Vagina (tissue), 2 donors: ENCODE measurements at places on chromosomes 12 and 14.

- DNase-seq = no peak
These were observed 55.4 kb downstream of the DAO start for GRCh38 chr12:108935159-108935763.

DNA sequence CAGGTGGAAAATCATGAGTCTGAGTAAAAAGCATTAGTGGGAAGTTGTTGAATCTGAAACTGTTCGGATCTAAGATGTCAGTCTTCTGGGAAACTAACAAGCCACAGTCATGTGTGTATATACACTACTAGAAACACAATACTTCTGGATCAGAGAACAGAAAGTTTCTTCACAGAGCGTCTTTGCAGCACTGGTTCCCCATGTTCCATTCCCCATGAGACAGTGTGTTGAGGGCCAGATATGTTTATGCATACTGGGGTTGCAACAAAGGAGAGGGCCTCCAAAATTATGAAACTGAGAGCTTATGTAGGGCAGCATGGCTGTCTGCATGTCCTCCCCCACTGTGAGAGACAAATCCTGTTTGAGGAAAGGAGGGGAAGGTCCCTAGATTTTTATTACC is 295.0 kb upstream of the NAV3 start:
- DNase-seq = no peak

- DNase-seq = no peak
These were observed 17.8 kb downstream of the FBXL14 start for GRCh38 chr12:1576410-1577241.

DNA sequence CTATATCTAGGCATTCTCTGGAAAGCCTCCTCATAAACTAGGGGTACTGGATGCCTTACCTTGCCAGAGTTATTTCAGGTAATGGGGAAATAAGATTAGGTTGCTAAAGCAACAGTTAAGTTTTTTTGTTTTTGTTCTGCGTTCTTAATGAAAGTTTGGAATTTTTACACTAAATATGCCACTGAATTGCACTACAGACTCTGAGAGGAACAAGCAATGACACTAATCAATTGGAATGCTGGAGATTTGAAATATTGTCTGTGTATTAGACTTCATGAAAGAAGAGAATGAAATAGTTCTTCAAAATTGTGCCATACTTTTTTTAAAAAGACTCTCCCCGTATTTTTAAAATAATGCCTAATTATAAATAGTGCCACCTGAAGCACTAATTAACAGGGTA is 287.8 kb downstream of the NAV3 start:
- no peak for DNase-seq

- no peak for DNase-seq
These were observed 65.0 kb downstream of the NUMB start for GRCh38 chr14:73393375-73393774.

- no peak for DNase-seq
These were observed 691.8 kb downstream of the FLRT2 start for GRCh38 chr14:86221755-86222154.

DNA sequence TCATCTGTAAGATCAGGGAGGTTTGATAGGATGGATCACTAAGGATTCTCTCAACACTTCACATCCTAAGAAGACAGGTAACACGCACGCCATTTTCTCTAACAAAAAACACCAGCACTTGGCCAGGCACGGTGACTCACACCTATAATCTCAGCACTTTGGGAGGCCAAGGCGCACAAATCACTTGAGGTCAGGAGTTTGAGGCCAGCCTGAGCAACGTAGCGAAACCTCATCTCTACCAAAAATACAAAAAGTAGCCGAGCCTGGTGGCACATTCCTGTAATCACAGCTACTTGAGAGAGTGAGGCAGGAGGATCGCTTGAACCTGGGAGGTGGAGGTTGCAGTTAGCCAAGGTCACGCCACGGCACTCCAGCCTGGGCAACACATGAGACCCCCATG is 10.5 kb upstream of the CDK2AP1 start:
- no peak for DNase-seq

GRCh38 chr12:24534622-24535021 is 414.3 kb downstream of the BCAT1 start:
- DNase-seq = no peak

- DNase-seq = no peak
These were observed 57.7 kb downstream of the ADGRD1 start for GRCh38 chr12:131011165-131012079.

DNA sequence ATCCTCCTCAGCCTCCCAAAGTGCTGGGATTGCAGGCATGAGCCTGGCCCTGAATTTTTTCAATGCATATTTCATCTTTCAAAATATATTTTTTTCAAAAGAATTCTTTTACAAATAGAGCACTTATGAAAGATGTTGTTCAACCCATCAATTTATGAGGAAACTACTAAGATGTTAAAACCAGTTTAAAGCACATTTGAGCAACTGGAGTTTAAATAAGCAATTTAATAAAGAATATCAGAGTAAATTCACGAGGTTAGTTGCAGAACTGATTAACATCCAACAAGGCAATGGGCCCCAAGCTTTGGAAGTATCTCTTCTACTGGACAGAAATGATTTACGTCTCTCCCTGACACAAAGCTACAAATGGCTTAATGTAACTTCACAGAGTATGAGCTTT is 23.3 kb downstream of the GLT1D1 start:
- DNase-seq = no peak

DNA sequence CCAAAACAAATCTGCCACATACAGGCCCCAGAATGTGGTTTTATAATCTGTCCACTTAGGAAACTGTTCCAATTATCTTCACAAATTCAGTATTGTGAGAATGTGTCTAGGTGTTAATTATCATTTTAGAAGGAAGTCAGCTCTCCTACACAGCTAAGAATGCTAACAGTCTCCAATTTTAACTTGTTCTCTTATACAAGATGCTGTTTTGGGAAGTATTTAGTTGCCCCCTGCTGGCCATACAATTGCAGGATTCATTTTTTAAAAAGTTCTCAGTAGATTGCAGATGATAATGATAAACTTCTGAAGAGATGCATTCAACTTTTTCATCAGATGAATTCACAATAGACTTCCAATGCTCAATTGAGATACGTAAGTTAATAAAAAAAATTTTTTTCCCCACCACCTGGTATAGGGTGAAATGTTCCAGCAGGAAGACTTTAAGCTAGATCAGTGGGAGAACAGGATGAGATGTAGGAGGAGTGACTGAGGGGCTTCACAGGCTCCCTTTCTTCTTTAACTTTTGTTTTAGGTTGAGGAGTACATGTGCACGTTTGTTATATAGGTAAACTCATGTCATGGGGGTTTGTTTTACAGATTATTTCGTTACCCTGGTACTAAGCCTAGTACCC is 27.3 kb upstream of the OSBPL8 start:
- DNase-seq = no peak

DNA sequence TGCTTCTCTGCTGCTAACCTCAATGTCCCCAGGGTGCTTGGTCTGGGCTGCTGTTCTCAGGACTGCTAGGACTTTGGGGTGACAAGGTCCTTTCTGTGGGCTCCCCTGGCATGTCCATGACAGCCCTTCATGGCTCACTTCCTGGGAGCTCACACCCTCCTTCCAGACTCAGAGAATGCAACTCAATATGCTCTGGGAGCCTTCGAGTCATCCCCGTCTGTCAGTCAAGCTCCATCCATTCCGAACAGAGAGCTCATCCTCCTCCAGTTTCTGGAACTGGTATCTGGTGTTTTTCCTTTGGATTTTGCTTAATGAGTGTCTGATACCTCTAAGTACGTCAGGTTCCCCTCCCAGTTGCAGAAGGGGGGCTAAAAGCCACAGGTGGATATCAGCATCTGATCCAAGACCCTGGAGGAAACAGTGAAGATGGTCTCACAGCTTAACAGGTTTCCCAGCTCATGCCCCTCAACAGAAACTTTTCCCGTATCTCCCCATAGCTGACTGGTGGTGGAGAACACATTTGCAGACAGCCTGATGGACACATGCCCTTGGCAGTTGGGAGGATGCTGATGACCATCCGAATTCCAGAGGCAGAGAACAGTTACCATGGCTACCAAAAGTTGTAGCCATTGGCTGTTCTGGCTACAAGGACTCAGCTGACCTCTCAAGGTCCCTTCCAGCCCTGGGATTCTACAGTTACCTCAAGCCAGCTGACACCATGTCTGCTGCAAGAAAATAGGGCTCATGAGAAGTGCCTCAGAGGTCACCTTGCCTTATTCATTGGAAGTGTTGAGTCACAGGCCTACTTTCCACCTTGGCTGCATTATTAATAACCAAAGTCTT is 9.5 kb upstream of the RAB35 start:
- DNase-seq = no peak

GRCh38 chr12:108182096-108182495 is 53.0 kb downstream of the WSCD2 start:
- DNase-seq = no peak

DNA sequence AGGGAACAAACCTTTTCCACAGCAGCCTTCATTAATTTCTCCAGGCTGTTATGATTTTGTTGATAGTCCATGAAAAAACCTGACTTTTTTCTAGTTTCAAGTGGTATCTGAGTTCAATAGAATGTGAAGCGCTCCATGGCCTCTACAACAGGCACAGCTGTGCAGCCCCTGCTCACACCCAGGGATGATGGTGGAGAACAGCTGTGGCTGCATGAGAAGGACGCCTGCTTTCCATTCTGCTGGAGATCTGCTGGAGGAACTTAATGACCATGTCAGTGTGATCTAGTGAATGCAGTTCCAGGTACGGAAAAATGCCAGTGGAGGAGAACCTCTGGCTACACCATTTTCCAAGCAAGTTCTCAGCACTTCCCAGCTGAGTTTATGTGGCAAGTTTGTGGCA is 80.6 kb downstream of the PIWIL1 start:
- no peak for DNase-seq

DNA sequence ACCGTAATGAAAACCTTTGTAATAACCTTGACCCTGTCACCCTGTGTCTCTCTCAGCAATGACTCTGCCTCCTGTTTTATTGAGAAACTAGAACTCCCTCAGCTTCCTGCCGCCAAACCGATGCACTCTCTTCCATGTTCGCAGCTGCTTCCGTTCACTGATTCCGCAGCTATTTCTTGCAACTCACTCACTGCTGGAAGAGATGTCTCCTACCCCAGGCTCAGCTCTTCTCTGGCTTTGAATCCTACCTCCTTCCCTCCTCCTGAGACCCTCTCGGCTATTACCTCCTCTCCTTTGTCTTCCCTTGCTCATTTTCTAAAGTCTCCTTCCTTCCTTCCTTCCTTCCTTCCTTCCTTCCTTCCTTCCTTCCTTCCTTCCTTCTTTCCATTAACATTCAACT is 71.0 kb downstream of the ESRRB start:
- no peak for DNase-seq

- DNase-seq = no peak
These were observed 125.8 kb upstream of the AVPR1A start for GRCh38 chr12:63276537-63277365.

GRCh38 chr14:25929881-25930615 is 667.8 kb downstream of the NOVA1 start:
- DNase-seq = no peak

GRCh38 chr14:96130854-96131253 is 73.8 kb upstream of the BDKRB2 start:
- DNase-seq = no peak

GRCh38 chr12:46004715-46005114 is 14.3 kb upstream of the SCAF11 start:
- no peak for DNase-seq

- DNase-seq = no peak
These were observed 47.2 kb downstream of the MAP1LC3B2 start for GRCh38 chr12:116606397-116606796.

GRCh38 chr14:54675236-54676128 is 108.6 kb downstream of the SAMD4A start:
- DNase-seq = no peak

GRCh38 chr14:104637546-104638003 is 33.0 kb upstream of the TMEM179 start:
- DNase-seq = no peak

GRCh38 chr12:55965941-55966407 is at the start of gene PMEL:
Gene PMEL, minus strand, starts transcription at chr12:55966042. Its CDS starts 31 bp downstream, at chr12:55966011.
- no peak for DNase-seq

- DNase-seq = no peak
These were observed 47.0 kb downstream of the IFT81 start for GRCh38 chr12:110171186-110171538.

DNA sequence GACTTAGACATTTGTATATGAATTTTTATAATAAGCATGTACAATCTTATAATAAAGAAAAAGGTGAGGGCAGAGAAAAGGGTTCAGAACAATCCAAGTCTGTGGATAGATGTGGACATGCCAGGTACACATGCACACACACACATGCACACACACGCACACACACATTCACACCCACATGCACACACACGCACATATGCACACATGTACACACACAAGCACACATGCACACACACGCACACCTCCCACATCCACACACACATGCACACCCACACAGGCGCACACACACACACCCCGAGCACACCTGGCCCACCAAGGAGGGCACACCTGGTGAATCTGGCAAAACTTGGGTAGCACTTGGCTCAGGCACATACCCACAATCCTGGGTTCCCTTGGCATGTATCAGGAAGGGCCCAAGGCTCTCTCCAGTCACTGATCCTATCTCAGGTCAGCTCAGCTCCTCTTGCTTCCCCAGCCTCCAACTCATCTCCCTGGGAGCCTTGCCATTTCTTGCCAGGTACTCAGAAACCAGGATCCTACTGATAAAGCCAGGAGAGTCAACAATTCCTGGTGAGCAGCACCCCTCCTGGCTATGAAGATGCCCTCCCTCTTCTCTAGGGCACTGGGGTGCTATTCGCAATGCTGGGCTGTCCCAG is 18.6 kb upstream of the TMEM106C start:
- peak; percentile 79 for DNase-seq

GRCh38 chr14:76946753-76947077 is 81.8 kb downstream of the IRF2BPL start:
- DNase-seq = no peak

GRCh38 chr14:106622200-106622745 is 1095.9 kb downstream of the TMEM121 start:
- DNase-seq = no peak

GRCh38 chr14:42224053-42224888 is 617.6 kb downstream of the LRFN5 start:
- no peak for DNase-seq

DNA sequence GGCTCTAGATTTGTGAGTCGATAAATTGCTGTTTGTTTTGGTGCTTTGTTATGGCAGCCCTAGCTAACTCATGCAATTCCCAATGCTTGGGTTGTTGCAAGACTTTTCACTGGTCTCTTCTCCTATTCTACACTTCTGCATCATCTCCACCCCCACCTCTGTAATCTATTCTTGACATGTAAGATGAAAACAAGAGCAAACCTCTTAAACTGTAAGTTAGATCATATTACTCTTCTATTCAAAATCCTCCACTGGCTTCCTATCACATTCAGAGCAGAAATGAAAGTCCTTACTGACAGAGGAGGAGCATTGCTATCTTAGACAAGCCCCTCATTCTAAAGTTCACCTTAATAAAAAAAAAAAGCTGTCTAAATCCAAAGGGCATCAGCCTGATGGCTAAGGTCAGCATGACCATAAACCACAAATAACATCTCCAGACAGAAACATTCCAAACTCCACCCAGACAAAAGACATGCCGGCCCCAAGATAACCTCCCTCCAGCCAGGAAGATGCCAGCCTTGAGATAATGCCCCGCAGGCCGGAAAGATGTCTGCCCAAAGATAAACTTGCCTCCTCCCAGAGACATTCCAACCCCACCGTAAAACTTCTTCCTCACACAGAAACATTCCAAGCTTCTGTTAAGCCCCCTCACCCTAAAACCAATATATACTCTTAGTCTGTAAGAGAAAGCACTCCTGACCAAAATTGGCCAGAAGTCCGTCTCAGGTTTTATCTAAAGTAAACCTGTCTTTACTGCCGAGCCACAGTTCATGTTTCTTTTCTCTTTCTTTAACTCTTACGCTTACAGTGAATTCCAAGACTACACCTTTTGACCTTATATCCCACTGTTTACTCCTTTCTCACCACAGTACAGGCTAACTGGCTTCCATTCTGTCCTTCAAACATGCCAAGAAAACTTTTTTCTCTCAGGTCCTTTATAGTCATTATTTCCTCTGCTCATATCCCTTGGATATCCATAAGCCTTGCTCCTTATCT is 308.9 kb downstream of the KCNH5 start:
- no peak for DNase-seq
